Uterine smooth muscle cell (primary cell): ENCODE measurements at places on chromosomes 16 and 17. TPM values are rescaled to one million over a fixed set of nuclear protein-coding genes. Genes with fewer than 3 reads are reported as not detected.

The RAP1GAP2 gene
- 2.4 and 3.7 TPM in 2 replicates for total RNA-seq

The TMEM235 gene
- not detected in 2 replicates for total RNA-seq

The SPNS3 gene
- total RNA-seq = not detected in 2 replicates

The PIGQ gene
- 27.9 and 35.5 TPM in 2 replicates for total RNA-seq

The TEKT1 gene
- not detected in 2 replicates for total RNA-seq

The PRCD gene
- 2.4 and 5.2 TPM in 2 replicates for total RNA-seq

The DYNLL2 gene
- total RNA-seq = 19.4 and 21.7 TPM in 2 replicates

The CCL4 gene
- not detected in 2 replicates for total RNA-seq

The KRTAP2-2 gene
- total RNA-seq = not detected in 2 replicates

The SP6 gene
- total RNA-seq = 0.11 TPM in 1 of 2 replicates, not detected in the other

The FMNL1 gene
- 2.2 and 3.9 TPM in 2 replicates for total RNA-seq

The TRIM72 gene
- under 0.01 TPM in 1 of 2 replicates, not detected in the other for total RNA-seq

The OSGIN1 gene
- 3.5 and 4.0 TPM in 2 replicates for total RNA-seq
